Activated CD4-positive, alpha-beta T cell treated with anti-CD3 and anti-CD28 coated beads, Interleukin-2, amount 10 ng/mL, durations not matched to agents 24 days and 14 days (primary cell): ENCODE measurements at places on chromosomes 3 and 15. TPM values are rescaled to one million over a fixed set of nuclear protein-coding genes. Genes with fewer than 3 reads are reported as not detected.

The GPR149 gene
- total RNA-seq: not detected in 2 replicates

The DOCK3 gene
- total RNA-seq: 1.7 and 1.8 TPM in 2 replicates

The CD96 gene
- total RNA-seq: 50.5 and 60.5 TPM in 2 replicates

The STRA6 gene
- not detected in 2 replicates for total RNA-seq

The IDH3A gene
- 165 and 169 TPM in 2 replicates for total RNA-seq

The OIP5 gene
- total RNA-seq: 15.8 and 21.0 TPM in 2 replicates

The LRTM1 gene
- total RNA-seq: not detected in 2 replicates

The RETNLB gene
- not detected in 2 replicates for total RNA-seq

The CADPS gene
- total RNA-seq: not detected in 2 replicates

The ARPC4 gene
- total RNA-seq: 263 and 267 TPM in 2 replicates

The ZNF710 gene
- 28.3 and 29.3 TPM in 2 replicates for total RNA-seq

The OPA1 gene
- total RNA-seq: 91.2 and 92.2 TPM in 2 replicates

The GRK7 gene
- not detected in 2 replicates for total RNA-seq

The NR2E3 gene
- total RNA-seq: not detected in 2 replicates

The ZNF774 gene
- 1.2 and 2.3 TPM in 2 replicates for total RNA-seq

The SLC28A2 gene
- total RNA-seq: not detected in 2 replicates

The CCDC39 gene
- total RNA-seq: not detected in 2 replicates

The ACVR2B gene
- total RNA-seq: 12.2 and 12.6 TPM in 2 replicates

The EIF1B gene
- total RNA-seq: 46.1 and 47.7 TPM in 2 replicates

The ZBED2 gene
- 587 and 596 TPM in 2 replicates for total RNA-seq

The NEDD4 gene
- 9.5 and 10.7 TPM in 2 replicates for total RNA-seq

The EXOG gene
- 18.0 and 20.8 TPM in 2 replicates for total RNA-seq

The GPR171 gene
- total RNA-seq: 159 and 164 TPM in 2 replicates

The SPTBN5 gene
- 0.64 and 0.65 TPM in 2 replicates for total RNA-seq

The TUSC7 gene
- not detected in 2 replicates for total RNA-seq

The HGD gene
- 0.19 and 0.24 TPM in 2 replicates for total RNA-seq

The SH2D7 gene
- total RNA-seq: not detected in 2 replicates

The VWA5B2 gene
- total RNA-seq: not detected in 2 replicates

The TMEM41A gene
- 25.4 and 25.8 TPM in 2 replicates for total RNA-seq

The PLSCR5 gene
- total RNA-seq: not detected in 2 replicates

The LDHAL6B gene
- total RNA-seq: not detected in 2 replicates

The HTR3E gene
- total RNA-seq: not detected in 2 replicates

The ATP13A4 gene
- total RNA-seq: 0.88 and 2.1 TPM in 2 replicates

The DBR1 gene
- total RNA-seq: 27.3 and 28.3 TPM in 2 replicates

The MAP1A gene
- 2.0 and 2.1 TPM in 2 replicates for total RNA-seq

The GOLGA8J gene
- not detected in 2 replicates for total RNA-seq

The CDC25A gene
- 57.0 and 60.2 TPM in 2 replicates for total RNA-seq

The EHHADH gene
- total RNA-seq: 2.1 and 2.4 TPM in 2 replicates

The C3orf22 gene
- not detected in 2 replicates for total RNA-seq

The AGTR1 gene
- total RNA-seq: not detected in 2 replicates
